ENCODE measurements at places on chromosomes 4 and X.

DNA sequence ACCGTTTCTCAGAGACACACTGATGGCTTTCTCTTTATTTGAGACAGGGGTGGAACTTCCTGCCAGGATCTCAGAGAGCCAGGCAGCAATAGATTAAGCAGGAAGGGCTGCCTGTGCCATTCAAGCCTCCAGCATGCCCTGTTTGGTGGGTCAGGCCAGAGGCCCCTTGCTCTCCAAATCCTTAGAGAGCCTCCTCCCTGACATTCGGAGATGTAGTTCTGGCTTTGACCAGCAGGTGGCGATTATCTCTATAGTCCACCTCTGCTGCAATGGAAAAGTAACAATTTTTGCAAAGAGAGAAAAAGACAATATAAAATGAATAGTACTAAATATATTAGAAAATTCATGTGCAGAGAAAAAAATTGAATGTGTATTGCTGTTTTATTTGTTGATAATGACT, 93.9 kb downstream of the NXF2B start:
- DNase-seq = no peak

- DNase-seq = no peak
These were observed 44.6 kb upstream of the FGFBP2 start for GRCh38 chr4:16007471-16008095.

- no peak for DNase-seq
These were observed 44.8 kb upstream of the CBR4 start for GRCh38 chr4:169054879-169055278.

- no peak for DNase-seq
These were observed 41.7 kb downstream of the FGFRL1 start for GRCh38 chr4:1053080-1053661.

- DNase-seq = no peak
These were observed 24.3 kb downstream of the XKRX start for GRCh38 chrX:100904433-100904832.

DNA sequence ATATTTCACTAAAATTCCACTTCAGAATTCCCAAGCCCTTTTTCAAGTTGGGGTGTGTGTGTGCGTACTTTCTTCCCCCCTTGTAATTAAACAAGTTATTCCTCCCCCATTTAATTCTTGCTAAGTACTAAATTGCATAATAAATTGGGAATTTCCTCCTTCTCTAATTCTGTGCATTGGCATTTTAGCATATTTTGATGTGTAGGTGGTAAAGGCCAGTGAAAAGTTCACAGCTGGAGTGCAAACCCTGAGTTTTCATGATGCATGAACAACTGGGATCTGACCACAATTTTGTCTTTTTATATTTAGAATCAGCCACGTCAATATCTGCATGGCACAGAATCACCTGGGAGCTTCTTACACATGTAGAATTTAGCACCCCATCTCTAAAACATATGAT, 18.5 kb downstream of the ANXA3 start:
- DNase-seq = no peak

- DNase-seq = no peak
These were observed 25.8 kb upstream of the PBDC1 start for GRCh38 chrX:76147106-76147505.
